ENCODE measurements at places on chromosomes 7 and 10.

DNA sequence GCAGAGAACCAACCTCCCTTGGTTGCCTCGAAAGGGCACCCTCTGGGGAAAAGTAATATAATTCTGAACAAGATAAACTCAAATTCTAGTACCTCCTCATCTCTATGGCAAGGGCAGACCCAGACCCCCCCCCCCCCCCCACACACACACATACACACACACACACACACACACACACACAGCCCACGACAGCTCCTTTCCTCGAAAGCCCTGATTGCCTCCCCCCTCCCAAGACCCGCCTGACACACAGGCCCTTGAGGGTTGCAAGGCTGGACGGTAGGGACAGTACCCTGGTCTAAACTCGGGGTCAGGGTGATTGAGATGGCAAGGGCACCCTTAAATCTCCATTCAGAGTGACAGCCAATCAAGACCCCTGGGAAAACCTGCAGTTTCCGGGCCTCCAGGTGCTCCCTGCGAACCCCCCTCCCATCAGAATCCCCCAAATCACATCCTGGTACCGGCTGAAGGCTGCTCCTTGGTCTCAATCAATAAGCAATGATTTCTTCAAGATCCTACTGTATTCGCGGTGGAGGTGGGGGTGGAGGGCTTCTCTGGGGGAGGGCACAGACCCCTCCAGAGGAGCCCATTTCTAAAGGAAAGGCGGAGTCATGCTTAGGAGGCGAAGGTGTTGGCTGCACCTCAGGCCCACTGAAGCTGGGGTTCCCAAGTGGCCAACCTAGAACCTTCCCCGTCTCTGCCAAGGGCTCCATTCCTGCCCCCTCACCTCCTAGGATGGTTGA lies 100.7 kb downstream of the HIP1 start:
- no peak for DNase-seq

DNA sequence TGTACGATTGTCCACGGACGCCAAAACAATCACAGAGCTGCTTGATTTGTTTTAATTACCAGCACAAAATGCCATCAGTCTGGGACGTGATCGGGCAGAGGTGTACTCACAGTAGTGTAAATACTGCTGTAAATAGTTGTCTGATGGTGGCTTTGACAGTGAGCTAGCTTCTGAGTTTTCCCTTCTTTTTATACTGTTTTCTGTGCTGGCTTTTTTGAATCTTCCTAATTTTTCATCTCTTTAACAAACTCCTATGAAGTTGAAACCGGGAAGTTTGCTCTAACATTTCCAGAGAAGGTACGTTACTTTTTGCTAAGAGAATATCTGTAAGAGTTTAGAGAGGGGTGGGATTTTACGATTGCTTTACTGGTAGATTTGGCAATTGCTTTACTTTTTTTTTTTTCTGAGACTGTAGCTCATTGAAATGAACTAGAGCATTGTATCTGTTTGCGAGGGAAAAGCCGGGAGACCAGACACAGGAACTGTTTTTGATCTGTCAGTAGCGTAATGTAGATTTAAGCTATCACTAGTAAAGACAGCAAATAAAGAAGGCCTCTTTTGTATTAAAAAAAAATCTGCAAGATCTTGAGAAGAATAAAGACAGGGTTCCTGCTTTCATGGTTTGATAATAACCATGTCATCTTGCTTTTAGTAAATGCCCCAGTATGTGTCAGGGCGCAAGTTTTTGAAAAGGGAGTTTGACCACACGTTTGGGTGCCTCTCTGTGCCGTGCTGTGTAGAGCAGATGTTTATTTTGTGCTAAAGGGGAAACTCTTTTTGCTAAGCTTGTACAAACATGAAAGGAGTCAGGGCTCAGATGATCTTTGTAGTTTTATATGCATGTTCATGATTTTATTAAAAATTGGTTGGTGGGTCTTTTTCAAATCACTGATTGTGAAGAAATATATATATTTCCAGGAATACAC lies 712 bp downstream of the FOXP2 start:
- DNase-seq, result no peak

DNA sequence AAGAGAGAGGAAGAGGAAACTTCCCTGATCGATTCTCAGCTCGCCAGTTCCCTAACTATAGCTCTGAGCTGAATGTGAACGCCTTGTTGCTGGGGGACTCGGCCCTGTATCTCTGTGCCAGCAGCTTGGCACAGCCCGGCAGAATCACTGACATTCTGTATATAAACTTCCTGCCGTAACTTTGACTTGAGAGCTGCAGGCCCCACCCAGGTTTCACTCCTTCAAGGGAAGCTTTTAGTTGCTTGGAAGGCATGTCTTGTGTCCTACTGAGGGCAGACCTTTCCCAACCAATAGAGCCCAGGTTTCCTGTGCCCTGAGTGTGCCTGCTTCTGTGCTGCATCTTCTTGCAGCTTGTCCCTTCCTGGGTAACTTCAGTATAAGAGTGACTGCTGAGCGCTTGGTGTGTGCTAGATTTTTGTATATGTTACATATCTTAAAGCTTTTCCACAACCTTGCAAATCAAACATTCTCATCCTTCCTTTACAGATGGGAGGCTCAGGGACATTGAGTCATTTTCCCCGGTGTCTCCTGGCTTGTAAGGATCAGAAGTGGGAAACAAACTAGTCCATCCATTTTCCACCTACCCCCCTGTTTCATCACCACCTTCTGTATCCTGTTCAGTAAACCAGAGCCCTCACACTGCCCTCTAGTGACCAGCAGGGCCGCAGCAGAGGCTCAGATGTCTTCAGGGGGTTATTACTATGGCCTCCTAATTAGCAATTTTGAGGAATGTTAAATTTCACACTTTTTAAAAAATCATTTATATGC lies 225.2 kb upstream of the PRSS58 start:
- DNase-seq, result no peak

- DNase-seq, result no peak
Measured at GRCh38 chr7:69363136-69363535, 235.1 kb upstream of the AUTS2 start.

GRCh38 chr7:93310346-93310745 lies 78.2 kb downstream of the VPS50 start:
- DNase-seq, result no peak

- DNase-seq, result no peak
Measured at GRCh38 chr10:119026301-119027110, 3.0 kb upstream of the NANOS1 start.

- peak; percentile 76 for DNase-seq
Measured at GRCh38 chr10:77179015-77179695, 458.5 kb downstream of the KCNMA1 start.

DNA sequence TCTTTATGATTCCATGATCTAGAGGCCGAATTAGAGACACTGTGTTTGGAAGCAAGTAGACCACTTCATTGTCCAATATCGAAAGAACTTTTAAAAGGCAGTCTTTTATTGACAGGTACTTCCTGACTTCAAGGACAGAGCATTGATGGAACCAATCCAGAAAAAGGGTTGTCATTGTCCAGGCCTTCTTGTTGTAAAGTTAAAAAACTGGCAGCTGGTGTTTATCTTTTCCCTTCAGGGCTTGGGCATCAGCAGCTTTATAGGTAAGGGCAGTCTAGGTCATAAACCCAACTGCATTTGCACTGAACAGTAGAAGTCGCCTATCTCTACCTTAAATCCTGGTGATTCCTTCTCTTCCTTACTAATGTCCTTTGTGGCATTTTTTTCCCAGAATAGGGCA lies 95.6 kb downstream of the ST7 start:
- DNase-seq, result no peak

DNA sequence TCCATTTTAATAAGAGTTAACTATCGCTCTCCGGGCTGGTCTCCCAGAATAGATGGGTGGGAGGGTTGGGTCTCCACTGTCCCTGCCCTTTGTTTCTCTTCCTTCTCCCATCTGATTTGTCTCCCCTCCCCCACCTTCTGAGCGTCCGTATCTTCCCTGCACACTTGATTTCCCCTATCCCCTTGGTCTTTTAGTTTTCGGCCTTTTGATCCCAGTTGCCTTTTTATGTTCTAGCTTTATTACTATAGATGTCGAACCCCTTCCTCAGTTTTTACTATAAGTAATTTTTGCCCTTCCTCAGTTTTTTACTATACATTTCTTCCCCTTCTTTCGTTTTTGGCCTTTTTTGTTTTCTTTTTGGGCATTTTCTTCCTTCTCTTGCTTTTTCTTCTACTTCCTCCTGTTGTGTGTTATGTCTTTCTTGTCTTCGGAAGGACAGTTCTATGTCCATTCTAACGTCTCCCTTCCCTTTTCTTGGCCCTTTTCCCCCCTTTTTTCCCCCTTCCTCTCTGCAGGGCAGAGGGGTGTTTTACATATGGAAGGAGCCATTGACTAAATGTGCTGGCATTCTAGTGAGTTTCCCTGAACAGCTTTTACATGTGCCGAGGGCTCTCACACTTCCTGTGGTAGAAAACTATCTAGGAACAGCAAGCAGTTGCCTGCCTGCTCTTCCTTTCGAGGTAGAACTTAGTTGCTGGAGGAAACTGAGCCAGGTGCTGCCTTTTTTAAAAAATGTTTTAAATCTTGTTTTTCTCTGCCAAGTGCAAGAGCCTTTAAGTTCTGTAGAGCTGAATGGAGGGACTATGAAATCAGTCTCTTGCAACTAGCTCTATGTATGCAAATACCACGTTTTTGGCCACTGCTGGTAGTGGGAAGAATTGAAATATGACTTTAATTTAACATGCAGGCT lies 2.8 kb downstream of the TET1 start:
- no peak for DNase-seq

DNA sequence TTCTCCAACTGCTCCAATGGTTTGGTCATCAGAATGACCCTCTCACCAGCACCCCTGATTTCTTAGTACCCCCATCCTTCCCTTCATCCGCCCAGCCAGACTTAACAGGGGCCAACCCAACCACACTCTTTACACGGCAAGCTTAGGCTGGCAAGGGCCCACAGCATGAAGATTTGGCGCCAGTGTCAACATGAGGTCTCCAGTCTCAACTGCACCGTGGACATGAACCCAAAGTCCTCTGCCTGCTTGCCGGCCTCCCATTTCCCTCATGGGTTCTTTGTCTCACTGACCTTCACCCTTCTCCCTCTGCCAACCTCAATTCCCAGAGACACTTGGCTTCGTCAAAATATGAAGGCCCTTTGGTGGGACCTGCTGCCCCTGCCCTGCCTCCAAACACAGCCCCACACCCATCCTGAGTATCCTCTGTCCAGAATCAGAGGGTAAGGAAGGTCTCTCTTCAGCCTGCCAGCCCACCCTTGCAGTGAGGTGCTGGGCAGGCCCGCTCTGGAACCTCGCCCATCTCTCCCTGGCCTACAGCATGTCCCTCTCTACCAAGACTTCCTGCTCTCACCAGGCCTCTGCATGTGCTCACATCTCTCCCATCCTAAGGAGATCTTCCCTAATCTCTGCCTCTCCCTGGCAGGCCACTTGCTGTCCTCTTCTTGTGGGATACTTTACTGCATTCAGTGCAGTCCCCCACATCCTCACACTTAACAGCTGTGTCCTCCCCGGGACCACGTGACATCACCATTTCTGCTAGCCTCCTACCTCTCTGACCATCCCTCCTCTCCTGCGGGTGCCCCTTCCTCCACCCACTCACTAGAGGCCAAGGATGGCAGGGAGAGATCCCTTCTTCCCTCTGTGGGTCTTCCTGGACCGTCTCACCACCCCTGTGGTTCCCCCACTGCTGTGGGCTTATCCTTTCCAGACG lies 91.7 kb upstream of the ZMIZ1 start:
- no peak for DNase-seq

DNA sequence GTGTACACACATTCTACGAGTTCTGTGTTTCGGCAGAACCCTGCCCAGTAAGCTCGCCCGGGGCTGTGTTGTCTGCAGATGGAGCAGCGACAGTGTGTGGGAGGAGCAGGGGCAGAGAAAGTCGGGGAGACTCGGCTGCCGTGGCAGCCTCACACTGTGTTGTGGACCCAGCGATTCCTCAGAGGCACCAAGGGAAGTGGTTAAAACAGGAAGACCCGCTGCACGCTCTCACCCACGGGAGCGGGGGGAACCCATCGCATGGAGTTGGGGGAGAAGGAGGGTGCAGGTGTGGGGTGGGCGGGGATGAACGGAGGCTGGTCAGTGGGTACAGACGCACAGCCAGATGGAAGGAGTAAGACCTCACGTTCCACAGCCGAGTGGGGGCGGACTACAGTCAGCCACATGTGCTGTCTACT lies 250.2 kb downstream of the ELFN1 start:
- no peak for DNase-seq

DNA sequence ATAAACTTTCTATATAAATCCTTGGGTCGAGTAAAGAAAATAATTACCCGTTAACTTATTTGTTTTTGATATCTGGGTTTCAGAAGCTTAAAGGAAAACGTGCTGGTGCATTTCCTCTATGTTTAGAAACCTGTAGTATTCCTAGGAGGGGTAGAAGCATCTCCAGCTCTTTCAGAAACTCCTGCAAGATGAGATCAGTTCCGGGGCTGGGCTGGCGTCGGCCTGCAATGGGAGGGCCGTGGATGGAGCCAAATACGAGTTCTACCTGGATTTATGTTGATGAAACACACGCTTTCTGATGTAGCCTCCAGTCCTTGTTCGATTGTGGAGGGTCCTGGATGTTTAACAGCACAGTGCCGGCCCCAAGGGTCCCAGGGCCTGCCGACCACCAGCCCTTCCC lies 35.8 kb upstream of the DIP2C start:
- no peak for DNase-seq

GRCh38 chr10:29135337-29135736 lies 153.5 kb upstream of the LYZL1 start:
- DNase-seq, result no peak

- DNase-seq, result no peak
Measured at GRCh38 chr7:142793156-142793555, 22.4 kb downstream of the PRSS2 start.

- DNase-seq, result no peak
Measured at GRCh38 chr10:114647545-114648138, 10.4 kb downstream of the ABLIM1 start.

DNA sequence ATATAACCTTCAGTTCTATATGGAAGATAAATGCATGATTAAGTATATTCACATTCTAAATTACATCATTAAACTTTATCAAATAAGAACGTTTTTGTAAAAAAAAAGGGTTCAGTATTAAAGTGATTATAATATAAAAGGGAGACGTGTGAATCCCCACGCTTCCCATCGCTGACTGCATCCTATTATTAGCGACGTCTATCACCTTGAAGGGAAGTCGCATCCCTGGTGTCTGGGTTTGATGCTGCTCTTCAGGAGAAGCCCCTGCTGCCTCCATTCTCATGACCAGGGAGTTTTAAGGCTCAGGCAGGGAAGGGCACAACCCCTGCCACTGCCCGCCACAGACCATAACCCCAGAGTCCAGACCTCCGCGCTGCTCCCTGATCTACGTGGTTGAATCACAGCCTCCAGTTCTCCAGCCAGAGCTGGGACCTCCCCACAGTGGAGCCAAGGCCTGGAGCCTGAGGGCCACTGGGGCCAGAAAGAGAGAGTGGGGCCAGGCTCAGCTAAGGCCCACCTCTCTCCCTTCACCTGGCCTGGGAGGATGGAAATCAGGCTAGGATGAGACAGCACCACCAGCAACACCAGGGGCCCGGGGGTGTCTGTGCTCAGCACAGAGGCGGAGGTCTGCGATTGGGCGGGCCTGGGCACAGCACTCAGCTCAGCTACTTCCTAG lies 130.6 kb downstream of the TCERG1L start:
- no peak for DNase-seq

DNA sequence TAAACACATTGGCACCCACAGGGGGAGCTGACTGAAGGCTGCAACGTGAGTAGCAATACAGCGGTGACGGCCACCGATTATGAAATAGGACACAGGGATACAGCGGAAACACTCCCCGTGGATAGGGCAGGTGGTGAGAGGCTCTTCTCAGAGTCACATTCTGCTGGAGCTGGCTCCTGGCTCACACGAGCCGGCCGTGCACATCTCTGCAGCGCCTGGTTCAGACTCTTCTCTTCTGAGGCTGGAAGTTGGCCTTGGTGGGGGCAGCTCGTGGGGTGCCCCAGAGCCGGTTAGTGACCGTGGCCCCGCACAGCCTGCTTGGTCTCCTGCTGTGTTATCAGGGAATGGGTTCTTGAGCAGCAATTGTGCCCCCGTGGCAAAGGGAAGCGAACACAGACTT lies 61.3 kb upstream of the EN2 start:
- DNase-seq, result no peak

All from AG04449 (cell line).